ENCODE measurements at places on chromosomes 3 and 15.

DNA sequence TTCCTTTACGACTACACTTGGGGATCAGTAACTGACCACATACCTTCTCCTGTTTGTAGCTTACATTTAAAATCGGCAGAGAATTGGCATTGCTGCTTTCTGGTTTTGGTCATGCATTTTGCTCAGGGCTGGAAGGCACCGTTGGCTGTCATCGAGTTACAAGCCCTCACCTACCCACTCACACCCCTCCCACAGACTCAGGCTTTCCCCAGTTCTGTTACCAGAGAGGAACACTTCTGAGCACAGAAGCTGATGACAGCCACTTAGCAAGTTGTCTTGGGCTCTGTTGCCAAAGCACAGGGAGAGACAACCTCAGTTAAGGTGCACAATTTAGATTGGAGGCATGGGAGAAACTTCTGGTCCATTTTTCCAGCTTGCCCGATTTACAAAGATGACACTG lies 204.8 kb upstream of the TOPAZ1 start:
- no peaks in the 10 kb centered on the region for H3K4me1 ChIP-seq
- H3K4me3 ChIP-seq, result no peak overlapping the region
- DNase-seq, result no peak
- H3K27ac ChIP-seq, result no peak overlapping the region

GRCh38 chr3:122208579-122208978 lies 25.1 kb downstream of the CASR start:
- no peak overlapping the region for H3K4me3 ChIP-seq
- no peaks in the 10 kb centered on the region for H3K27me3 ChIP-seq
- no peaks in the 10 kb centered on the region for H3K4me1 ChIP-seq
- no peak overlapping the region for H3K27ac ChIP-seq
- no peaks in the 10 kb centered on the region for H3K36me3 ChIP-seq

DNA sequence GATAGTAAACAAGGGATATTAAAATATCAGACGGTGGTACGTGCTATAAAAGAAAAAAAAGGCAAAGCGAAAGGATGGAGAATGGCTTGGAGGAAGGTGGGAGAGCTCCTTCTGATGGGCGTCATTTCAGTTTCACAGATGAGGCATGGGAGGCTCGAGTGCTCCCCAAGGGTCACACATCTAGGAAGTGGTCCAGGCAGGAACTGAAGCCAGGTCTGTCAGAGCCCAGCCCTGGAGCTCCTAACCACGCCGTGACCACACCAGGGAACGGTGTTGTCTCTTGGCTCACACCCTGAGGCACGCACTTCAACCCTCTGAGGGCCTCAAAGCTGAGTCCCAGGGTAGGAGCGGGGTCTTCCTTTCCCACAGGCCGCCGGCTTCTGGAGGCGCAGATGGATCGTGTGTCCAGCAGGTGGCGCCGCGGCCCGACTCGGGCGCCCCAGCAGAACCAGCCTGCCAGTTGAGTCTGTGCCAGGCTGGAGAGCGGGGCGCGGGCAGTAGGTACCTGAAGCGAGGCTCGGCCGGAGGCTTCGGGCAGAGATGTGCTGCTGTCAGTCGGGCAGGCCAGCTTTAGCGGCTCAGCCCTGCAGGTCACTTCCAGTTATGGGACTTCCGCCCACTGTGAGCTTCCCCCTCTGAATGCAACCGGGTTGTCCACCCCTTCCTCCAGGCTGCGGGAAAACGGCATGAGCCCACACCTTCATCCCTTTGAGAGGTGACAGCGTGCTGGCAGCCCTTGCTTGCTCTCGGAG lies 68.1 kb downstream of the SLC6A1 start:
- peaks cover 6% of the 10 kb centered on the region for H3K4me1 ChIP-seq
- no peaks in the 10 kb centered on the region for H3K36me3 ChIP-seq
- no peak overlapping the region for H3K27ac ChIP-seq
- peaks cover 14% of the 10 kb centered on the region for H3K27me3 ChIP-seq
- no peak for DNase-seq

- no peak for DNase-seq
- H3K4me3 ChIP-seq, result no peak overlapping the region
- no peaks in the 10 kb centered on the region for H3K4me1 ChIP-seq
- H3K36me3 ChIP-seq, result no peaks in the 10 kb centered on the region
- no peaks in the 10 kb centered on the region for H3K27me3 ChIP-seq
Measured at GRCh38 chr3:152909180-152909883, 74.4 kb downstream of the P2RY1 start.

DNA sequence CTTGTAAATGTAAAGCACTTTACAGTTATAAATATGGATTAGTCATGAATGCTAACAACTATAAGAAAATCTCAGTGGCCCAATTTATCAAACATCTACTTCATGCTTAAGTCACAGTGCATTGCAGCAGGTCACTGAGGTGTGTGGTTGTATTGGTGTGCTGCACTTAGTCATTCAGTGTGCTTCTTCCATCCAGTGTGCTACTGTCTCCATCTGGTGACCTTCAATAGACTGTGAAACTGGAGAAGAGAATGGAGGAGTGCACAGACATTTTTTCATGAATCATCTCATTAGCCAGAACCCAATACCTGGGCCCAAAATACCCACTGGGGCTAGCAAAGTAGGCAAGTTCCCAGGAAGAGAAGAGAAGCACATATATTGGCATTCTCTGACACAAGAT lies 199.6 kb downstream of the SHOX2 start:
- no peak overlapping the region for H3K4me3 ChIP-seq
- no peaks in the 10 kb centered on the region for H3K36me3 ChIP-seq
- no peaks in the 10 kb centered on the region for H3K4me1 ChIP-seq
- H3K27me3 ChIP-seq, result no peaks in the 10 kb centered on the region
- H3K27ac ChIP-seq, result no peak overlapping the region

- no peak overlapping the region for H3K27ac ChIP-seq
- no peaks in the 10 kb centered on the region for H3K27me3 ChIP-seq
- no peaks in the 10 kb centered on the region for H3K36me3 ChIP-seq
- no peak overlapping the region for H3K4me3 ChIP-seq
Measured at GRCh38 chr3:51777985-51778384, 1.1 kb downstream of the IQCF6 start.

DNA sequence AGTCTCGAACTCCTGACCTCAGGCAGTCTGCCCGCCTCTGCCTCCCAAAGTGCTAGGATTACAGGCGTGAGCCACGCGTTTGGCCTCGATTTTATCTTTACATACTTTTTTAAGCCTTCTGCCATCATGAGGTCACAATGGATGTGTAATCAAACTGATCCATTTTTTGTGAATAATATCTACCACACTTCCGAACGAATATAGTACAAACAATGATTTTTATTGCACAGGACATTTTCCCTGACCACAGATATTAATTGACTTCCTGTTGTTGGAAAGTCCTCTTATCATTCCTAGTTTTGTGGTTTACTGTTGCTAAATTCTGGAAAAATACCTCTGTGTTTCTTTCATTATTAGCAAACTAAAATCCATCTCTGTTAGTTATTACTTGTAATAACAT lies 68.9 kb downstream of the MINDY2 start:
- H3K27ac ChIP-seq, result no peak overlapping the region
- no peaks in the 10 kb centered on the region for H3K27me3 ChIP-seq
- no peak overlapping the region for H3K4me3 ChIP-seq

GRCh38 chr3:8103954-8104353 lies 397.7 kb upstream of the LMCD1 start:
- no peak for DNase-seq
- H3K27ac ChIP-seq, result no peak overlapping the region
- H3K4me1 ChIP-seq, result no peaks in the 10 kb centered on the region
- no peaks in the 10 kb centered on the region for H3K27me3 ChIP-seq
- H3K4me3 ChIP-seq, result no peak overlapping the region

DNA sequence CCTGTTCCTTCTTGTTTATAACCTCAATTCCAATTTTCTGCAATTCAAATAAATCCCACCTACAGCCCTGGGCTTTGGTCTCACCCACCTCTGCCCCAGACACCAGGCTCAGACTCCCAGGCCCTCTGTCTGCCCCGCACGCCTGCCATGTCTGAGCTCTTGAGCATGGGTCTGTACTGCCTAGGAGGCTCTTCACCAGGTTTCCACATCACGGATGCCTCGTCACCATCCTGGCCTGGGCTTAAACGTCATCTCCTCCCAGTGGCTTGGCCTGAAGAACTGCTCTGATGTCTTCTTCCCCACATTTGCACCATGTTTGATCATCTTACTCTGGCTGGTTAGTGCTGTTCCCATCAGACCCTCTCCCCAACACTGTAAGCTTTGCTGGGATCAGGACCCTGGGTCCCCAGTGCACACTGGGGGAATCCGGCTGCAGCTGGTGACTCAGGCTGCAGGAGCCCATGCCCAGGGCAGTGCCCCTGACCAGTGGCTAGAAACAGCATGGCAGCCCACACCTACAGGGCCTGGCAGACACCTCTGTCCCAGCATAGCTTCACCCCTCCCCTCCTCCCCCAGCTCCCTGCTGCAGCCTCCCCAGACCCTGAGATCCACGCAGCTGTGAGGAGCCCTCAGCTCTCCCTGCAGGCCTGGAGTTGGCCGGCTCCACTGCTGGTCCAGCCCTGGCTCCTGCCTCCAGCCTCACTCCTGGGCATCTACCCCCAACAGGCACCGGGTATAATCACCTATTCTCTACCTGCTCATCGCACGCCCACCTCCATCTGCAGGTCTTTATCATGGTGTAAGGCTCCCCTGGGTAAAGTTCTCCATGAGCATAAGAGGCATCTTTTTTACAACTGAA lies 162.8 kb upstream of the NSMCE3 start:
- no peak for DNase-seq
- H3K4me3 ChIP-seq, result no peak overlapping the region
- H3K36me3 ChIP-seq, result no peaks in the 10 kb centered on the region
- H3K27ac ChIP-seq, result no peak overlapping the region

DNA sequence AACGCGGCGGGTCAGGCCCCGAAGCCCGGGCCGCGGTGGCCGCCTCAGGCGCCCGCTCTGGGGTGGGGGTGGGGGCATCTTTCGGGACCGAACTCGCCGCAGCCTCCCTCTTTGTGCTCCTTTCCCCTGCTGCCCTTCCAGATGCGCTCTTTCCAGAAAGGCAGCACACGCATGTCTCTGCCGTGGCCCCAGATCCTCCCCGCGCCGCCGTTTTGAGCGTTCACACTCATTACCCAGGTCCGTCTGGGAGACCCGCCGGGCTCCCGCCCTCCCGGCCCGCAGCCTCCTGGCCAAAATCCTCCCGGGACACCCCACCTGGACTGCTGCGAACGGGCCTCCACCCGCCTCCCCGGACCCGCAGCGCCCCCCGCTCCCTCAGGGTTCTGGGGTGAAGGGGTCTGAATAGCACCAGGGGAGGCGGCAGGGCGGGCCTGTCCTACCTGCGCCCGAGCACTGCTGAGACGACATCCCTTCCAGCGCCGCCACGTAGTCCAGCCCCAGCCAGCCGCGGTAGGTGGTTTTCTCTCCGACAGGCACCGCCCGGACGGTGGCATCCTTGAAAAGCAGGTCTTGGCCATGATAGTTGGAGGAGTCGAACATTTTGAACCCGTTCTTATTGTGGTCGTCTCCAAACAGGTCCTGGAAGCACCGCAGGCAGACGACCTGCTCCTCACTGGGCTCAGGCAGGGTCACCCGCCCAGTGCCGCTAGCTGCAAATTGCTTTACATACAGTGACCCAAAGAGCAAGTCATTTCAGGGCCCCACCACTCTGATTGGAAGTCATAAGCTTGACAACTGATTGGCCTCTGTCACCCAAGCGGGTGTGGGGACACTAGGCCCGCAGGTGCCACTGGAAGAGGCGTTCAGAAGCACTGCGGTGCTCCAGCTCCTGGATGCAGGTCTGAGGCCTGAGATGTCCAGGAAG lies 25.9 kb downstream of the MELTF start:
- no peak for DNase-seq
- H3K4me3 ChIP-seq, result peak overlapping the region; percentile 25
- H3K27ac ChIP-seq, result no peak overlapping the region

DNA sequence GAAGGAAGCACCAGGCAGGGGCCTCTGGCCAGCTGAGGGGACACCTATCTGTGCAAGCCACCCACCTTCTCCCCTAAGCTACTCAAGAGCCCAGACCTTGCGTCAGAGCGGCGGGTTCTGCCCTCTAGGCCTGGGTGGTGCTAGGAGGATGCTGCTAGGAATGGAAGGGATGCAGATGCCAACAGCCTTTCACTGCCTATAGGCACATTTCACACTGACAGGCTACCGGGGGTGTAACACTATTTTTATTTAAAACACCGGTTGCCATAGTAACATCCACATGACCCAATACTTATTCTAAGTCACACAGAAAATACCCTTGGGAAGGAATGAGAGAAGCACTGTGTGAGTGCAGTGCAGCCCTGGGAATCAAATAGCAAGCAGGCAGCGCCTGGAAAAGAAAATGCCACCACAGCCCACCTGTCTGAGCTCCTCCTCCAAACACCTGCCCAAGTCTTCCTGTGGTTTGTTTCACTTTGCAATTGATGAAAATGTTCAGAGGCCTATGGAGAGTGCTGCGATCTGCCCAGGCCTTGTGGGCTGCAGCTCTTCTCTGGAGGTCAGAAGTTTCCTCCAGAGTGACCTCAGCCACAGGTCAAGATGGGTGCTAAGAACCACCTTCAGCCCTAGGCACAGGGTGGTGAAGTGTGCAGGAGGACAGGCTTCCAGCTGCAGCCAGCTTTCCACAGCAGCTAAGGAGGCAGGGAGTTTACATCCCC lies 113.5 kb upstream of the TOPAZ1 start:
- no peak for DNase-seq
- 0 out of 2 replicates have a peak overlapping the region, but pooled peaks have one; percentile 42 for H3K27ac ChIP-seq
- H3K36me3 ChIP-seq, result no peaks in the 10 kb centered on the region
- no peak overlapping the region for H3K4me3 ChIP-seq

DNA sequence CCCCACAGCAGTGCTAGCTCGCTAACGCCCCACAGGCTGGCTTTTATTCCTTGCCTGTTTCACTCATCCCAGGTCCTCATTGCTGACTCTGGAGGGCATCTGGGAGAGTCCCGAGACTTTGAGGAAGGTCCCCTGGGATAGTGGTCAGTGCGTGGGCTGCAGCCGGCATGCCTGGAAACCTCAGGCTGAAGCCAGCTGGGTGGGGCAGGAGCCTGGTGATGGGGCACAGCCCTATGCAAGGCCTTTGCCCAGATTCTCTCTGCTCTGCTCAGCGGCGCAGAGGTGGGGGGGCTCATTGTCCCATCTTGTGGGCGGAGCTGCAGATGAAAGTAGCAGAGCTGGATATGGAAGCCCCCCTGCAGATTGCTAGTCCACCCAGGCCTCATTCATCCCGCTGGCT lies 55.7 kb upstream of the SMAD6 start:
- DNase-seq, result no peak
- no peak overlapping the region for H3K27ac ChIP-seq
- no peak overlapping the region for H3K4me3 ChIP-seq
- H3K27me3 ChIP-seq, result no peaks in the 10 kb centered on the region
- H3K4me1 ChIP-seq, result no peaks in the 10 kb centered on the region

DNA sequence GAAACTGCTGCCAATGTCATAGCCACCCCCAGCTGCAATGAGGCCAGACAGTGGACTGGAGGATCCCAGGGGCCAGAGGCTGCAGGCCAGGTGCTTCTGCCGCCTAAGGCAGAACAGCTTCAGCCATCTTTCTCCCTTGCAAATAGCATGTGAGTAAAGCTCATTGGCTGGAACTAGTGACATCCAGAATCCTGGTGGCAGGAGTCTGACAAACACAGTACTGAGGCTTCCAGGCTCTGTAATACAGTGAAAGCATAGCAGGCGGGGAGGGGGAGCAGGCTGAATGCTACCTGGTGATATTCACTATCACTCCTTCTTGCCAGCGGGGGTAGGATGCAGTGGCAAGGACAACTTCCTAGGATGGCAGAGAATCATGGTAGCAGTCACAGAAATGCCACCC lies 36.5 kb upstream of the TBC1D21 start:
- H3K27ac ChIP-seq, result no peak overlapping the region
- no peak overlapping the region for H3K4me3 ChIP-seq
- H3K27me3 ChIP-seq, result no peaks in the 10 kb centered on the region
- no peaks in the 10 kb centered on the region for H3K36me3 ChIP-seq
